M059J (cell line): ENCODE measurements at places on chromosomes 1 and 21.

- no peak for DNase-seq
Measured at GRCh38 chr1:175134500-175134899, 58.1 kb downstream of the KIAA0040 start.

- no peak for DNase-seq
Measured at GRCh38 chr1:118322331-118322730, 137.3 kb upstream of the SPAG17 start.

- no peak for DNase-seq
Measured at GRCh38 chr1:167518331-167518700, at the start of gene CD247. CD247 (minus strand) TSS chr1:167518529; CDS start chr1:167518465, 64 bp downstream.

DNA sequence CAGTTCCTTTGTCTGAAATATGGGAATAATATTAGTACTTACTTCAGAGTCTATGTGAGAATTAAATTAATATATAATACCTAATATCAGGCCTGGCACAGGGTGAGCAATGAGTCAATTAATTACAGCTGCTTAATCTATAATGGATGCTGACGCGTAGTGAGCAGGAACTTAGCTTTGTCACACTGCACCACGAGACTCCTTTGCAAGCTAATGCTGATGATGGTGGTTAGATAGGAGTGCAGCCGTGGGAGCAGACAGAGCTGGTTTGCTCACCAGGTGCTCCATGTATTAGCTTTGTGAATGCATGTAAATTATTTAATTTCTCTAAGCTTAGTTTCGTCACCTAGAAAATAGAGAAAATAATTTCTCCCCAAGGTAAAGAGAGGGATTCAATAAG lies 35.1 kb downstream of the KCNJ15 start:
- DNase-seq: no peak

- DNase-seq: peak; percentile 73
Measured at GRCh38 chr1:42913426-42914091, 45.1 kb downstream of the SLC2A1 start.

DNA sequence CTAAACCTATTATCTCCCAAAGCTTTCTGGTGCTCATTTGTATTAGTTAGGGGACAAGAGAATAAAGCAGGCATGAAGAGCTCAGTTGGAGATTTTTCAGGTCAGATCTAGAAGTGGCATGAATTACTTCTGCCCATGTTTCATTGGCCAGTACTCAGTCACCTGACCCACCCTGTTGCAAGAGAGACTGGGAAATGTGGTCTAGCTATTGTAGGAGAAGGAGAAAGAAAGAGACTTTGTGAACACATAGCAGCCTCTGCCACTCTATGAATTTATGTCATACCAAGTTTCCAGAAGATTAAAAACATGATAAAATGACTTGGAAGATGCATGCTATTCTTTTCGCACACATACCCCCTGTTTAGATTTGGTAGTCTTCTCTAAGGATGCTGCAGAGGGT lies 302.3 kb upstream of the RUNX1 start:
- no peak for DNase-seq

GRCh38 chr1:68173936-68174737 lies 58.2 kb downstream of the WLS start:
- peak; percentile 98 for DNase-seq
